ENCODE measurements at places on chromosomes 5 and 9.
A peak's percentile ranks its signal among the peaks of the same experiment; 100 is the strongest.

- DNase-seq, result peak; percentile 36
These were observed 47.7 kb downstream of the SPTAN1 start for GRCh38 chr9:128600099-128600498.

DNA sequence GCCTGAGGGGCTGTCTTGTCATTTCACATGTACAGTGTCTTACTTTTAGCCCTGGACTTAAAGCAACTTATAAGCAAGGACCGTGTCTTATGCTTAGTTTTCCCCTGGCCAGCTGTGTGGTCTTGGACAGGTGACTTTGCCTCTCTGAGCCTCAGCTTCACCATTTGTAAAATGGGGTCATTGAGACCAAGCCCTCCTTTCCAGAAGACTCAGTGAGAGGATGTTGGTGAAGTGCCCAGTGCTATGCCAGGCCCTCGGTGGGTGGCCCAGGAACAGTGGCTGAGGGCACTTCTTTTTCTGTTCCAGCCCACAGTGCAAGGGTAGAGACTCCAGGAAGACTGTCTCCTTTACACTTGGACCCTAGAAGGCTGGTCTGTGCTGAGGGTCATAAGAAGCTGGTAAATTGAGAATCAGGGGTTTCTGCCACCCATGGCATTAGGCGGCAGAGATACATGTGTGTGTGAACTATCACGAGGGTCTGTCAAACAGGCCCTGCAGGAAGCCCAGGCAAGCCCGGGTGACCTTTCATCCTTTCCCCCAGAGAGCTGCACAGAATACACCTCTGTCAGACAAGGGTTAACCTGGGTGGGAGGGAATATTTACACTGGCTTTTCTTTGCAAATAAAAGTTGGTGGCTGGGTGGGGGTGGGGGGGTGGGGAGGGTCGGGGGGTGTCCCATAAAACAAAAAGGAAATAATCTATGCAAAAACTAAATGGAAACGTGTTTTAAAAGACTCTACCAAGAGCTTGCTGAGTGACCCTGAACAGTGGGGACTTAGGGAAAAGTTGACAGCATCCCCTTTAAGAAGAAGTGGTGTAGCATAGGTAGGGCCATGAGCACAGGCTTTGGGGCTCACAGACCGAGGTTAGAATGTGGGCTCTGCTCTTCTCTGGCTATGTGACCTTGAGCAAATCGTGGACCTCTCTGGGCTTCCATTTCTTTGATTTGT lies 20.4 kb upstream of the KIF12 start:
- no peak for DNase-seq

- no peak for DNase-seq
These were observed 401.4 kb downstream of the TMEM161B start for GRCh38 chr5:87867281-87867680.

DNA sequence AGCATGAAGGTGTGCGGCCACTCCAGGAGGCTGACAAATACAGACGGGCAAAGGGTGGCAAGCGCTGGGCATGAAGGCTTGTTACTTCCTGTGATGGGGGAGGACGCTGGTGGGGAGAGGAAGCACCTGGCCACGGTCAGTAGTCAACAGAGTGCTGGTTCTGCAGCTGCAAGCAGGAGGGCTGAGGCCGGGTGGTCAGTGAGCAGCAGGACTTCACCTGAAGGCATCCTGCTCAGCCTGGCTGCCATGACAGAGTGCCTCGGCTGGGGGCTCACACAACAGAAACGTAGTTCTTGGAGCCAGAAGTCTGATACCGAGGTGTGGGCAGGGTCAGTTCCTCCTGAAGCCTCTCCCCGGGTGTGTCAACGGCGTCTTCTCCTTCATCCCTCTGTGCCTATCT lies 118.6 kb upstream of the IRX4 start:
- DNase-seq, result no peak

DNA sequence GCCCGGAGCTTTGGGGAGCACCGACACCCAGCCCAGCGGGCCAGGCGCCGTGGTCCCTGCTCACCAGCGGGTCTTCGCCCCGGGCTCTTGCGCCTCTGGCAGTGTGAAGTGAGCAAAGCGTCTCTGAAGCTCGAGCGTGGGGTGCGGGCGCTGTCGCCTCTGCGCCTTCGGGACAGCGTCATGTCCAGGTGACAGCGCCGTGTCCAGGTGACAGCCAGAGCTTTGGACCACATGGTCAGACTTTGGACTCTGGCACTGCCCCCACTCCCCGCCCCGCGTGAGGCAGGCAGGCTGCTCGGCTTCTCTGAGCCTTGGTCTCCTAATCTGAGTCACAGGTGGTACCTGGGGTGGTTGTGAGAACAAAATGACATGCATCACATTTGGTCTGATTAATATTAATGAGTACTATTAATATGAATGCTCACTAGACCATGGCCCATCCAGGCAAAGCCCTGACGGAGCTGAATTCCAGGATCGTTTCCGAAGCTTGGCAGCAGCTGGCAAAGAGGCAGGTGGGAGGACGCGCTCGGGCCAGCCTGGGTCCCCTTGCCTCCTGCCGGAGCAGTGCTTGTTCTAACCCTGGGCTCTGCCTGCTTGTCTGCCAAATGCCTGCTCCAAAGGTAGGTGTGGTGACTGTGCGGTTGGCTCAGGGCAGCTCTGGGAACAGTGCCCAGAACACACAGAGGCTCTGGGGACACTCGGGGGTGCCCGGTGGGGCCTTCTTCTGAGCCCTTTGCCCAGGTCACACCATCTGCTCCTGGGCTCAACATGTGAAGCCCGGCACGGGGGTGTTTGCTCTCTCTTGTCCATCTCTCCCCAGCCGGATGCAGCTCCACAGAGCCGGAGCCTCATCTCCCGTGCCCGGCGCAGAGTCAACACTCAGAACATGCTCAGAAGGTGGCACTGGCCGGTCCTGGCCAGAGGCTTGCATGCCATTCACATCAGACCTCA lies 157.1 kb downstream of the OLFM1 start:
- DNase-seq, result no peak

DNA sequence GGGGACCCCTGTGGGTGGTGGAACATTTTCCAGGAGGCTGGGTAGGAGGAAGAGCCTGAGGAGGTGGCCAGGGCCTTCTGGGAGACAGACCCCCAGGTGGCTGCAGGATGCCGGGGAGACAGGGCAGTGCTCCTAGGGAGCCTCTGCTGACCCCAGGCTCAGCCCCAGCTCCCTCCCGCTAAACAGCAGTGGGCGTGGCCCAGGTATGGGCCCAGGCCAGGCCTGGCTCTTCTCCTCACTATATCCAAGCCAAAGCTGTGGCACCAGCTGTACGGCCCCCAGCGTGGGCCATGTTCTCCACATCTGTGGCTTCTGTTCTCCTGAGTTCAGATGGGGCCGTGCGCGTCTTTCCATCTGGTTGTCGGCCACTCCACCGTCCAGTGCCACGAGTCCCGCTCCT lies 58.5 kb downstream of the KCNT1 start:
- no peak for DNase-seq

GRCh38 chr9:84054341-84055010 lies 73.9 kb downstream of the RMI1 start:
- no peak for DNase-seq

All from activated CD4-positive, alpha-beta T cell treated with anti-CD3 and anti-CD28 coated beads, Interleukin-2, Interleukin-6, amounts not matched to agents 100 ng/mL and 50 ng/mL, durations not matched to agents 16 hours and 8 hours (primary cell).